Ammon's horn (tissue), 1 donor: ENCODE measurements at places on chromosomes 1 and 21.

DNA sequence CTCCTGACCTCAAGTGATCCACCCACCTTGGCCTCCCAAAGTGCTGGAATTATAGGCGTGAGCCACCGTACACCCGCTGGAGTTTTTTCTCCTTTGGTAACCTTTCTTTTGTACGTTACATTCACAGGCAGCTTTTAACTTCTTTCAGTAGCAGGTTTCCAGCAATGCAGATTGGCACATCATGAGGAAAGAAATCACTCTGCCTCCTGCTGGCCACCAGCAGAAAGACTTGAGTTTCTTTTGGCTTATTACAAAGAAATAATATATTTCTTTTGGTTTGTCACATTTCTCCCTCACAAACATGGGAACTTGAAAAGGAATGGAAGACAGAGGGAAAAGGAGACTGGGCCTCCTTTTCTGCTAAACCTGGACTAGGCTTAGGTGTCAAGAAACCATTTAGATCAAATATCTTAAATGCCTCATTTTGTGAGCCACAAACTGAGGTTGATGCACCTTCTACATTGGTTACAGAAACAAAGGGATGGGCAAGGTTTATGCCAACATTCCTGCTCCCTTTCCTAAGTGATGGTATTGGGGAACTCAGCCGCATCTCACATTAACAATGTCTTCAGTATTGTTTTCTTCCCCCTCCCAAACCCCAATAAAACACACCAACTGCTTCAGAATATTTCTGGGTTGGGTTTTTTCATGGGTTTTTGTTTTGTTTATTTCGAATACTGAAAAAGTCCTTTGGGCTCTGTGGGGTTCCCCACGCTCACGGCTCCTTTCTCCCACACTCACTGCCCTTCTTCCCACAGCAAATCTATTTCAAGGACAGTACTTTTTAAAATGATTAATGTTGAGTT lies 7.7 kb downstream of the ENSA start:
- peak; percentile 59 for DNase-seq

DNA sequence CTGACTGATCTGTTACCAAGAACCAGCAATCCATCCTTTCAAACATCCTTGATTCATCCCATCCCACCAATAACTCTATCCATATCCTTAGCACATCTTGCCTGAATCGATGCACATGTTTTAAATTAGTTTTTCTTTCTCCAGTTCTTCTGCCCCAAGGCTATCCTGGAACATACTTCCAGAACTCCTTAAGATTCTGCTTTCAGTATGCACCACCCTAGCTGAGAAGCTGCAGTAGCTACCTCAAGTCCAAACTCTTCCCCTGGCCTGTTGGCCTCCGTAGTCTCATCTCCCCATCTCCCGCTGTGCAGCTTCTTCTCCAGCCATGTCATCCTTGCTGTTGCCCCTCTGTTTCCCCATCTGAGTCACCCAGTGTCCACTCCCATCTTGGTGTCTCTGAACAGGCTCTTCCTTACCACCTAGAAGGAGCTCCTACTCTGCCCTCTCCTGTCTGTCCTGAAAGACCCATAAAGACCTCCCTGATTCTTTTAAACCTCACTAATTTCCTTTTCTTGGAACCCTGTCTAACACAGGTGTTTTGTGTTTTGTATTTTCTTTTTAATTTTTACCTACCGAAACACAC lies 108.0 kb downstream of the SGIP1 start:
- DNase-seq, result no peak

GRCh38 chr1:171127099-171127498 lies 36.4 kb downstream of the FMO3 start:
- no peak for DNase-seq

DNA sequence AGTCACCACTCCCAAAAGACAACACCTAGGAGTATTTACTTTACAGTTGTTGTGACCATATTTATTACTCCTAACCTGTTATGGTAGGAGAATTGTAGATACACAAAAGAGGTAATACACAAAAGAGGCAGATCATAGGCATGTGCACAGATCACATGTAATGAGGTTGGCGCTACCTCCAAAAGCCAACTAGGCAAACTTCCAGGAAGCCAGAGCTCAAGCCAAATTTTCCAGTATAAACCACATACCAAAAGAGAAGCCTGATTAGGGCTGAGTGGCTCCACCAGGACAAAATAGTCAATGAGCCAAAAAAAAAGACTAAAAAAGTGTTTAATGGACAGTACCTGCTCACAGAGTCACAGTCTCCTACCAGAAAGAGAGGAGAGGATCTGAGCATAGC lies 195.0 kb upstream of the PBX1 start:
- DNase-seq, result no peak

GRCh38 chr1:115564201-115564600 lies 77.6 kb upstream of the VANGL1 start:
- no peak for DNase-seq
